Fibroblast of lung (primary cell): ENCODE measurements at places on chromosomes 11 and 22. TPM values are rescaled to one million over a fixed set of nuclear protein-coding genes. Genes with fewer than 3 reads are reported as not detected.

GRCh38 chr11:111067994-111068393 lies 177.5 kb upstream of the POU2AF2 start:
- no peaks in the 10 kb centered on the region for H3K36me3 ChIP-seq
- DNase-seq: no peak
- no peak overlapping the region for H3K4me3 ChIP-seq

- H3K4me3 ChIP-seq: no peak overlapping the region
- no peak overlapping the region for H3K27ac ChIP-seq
- no peak for DNase-seq
Measured at GRCh38 chr11:335779-336658, 15.4 kb upstream of the IFITM3 start.

Gene TENM4
- 48.3 and 48.4 TPM in 2 replicates for total RNA-seq

- H3K4me1 ChIP-seq: no peaks in the 10 kb centered on the region
- H3K27me3 ChIP-seq: no peaks in the 10 kb centered on the region
- no peaks in the 10 kb centered on the region for H3K36me3 ChIP-seq
- no peak for DNase-seq
- no peak overlapping the region for H3K27ac ChIP-seq
Measured at GRCh38 chr11:134745456-134745855, 333.4 kb upstream of the B3GAT1 start.

- H3K27ac ChIP-seq: no peak overlapping the region
- H3K27me3 ChIP-seq: peaks cover 43% of the 10 kb centered on the region
- H3K4me3 ChIP-seq: no peak overlapping the region
- H3K36me3 ChIP-seq: no peaks in the 10 kb centered on the region
- DNase-seq: no peak
Measured at GRCh38 chr11:13966013-13966412, 3.5 kb downstream of the SPON1 start.

Gene CD6
- total RNA-seq: not detected in 2 replicates

GRCh38 chr22:45154383-45154782 lies 9.3 kb upstream of the NUP50 start:
- H3K27ac ChIP-seq: no peak overlapping the region
- peaks cover 6% of the 10 kb centered on the region for H3K4me1 ChIP-seq
- H3K27me3 ChIP-seq: no peaks in the 10 kb centered on the region
- peak; percentile 11 for DNase-seq
- H3K36me3 ChIP-seq: peaks cover 3% of the 10 kb centered on the region

GRCh38 chr11:122440811-122441665 lies 214.5 kb upstream of the UBASH3B start:
- peaks cover 22% of the 10 kb centered on the region for H3K27me3 ChIP-seq
- no peak overlapping the region for H3K27ac ChIP-seq
- no peaks in the 10 kb centered on the region for H3K36me3 ChIP-seq
- peak overlapping the region; percentile 74 for H3K4me3 ChIP-seq

Gene PKDREJ
- under 0.01 TPM in 2 replicates for total RNA-seq

- no peaks in the 10 kb centered on the region for H3K27me3 ChIP-seq
- H3K27ac ChIP-seq: no peak overlapping the region
- no peak for DNase-seq
- H3K4me1 ChIP-seq: peaks cover 5% of the 10 kb centered on the region
- no peak overlapping the region for H3K4me3 ChIP-seq
- no peaks in the 10 kb centered on the region for H3K36me3 ChIP-seq
Measured at GRCh38 chr22:19843107-19843856, 11.4 kb downstream of the GNB1L start.

- no peaks in the 10 kb centered on the region for H3K4me1 ChIP-seq
- no peak overlapping the region for H3K27ac ChIP-seq
- no peak for DNase-seq
- peaks cover 9% of the 10 kb centered on the region for H3K36me3 ChIP-seq
Measured at GRCh38 chr11:3356858-3357257, 22.1 kb downstream of the ZNF195 start.

Gene IGSF22
- total RNA-seq: under 0.01 TPM in 2 replicates

DNA sequence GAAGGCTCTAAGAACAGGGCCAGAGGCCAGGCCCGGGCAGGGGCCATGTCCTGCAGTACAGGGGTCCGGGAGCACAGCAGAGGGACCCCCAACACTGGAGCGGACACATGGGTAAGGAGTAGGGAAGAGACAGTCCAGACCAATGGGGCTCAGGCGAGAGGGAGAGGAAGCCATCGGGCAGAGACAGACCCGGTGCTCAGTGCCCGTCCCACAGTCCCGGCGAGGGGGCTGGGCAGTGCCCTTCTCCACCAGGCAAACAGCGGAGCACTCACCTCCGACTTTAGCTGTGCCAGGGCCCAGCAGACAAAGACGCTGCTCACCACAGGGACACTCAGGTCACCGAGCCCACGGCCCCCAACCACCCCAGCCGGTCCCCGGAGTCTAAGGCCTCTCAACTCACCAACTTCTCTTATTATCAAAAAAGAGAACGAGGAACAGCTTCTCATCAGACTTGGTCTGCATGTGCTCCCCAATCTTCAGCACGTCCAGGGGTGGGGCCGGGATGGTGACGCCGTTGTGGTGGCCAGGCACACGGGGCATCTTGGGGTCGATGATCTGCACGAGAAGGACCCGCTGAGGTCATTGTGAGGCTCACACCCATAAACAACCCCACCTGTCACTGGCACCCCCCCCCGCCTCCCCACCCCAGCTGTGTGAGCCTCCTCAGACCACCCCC lies 52.3 kb downstream of the BRD1 start:
- peaks cover 25% of the 10 kb centered on the region for H3K36me3 ChIP-seq
- no peaks in the 10 kb centered on the region for H3K4me1 ChIP-seq
- no peak overlapping the region for H3K27ac ChIP-seq
- H3K27me3 ChIP-seq: no peaks in the 10 kb centered on the region

- peak; percentile 85 for DNase-seq
- H3K4me3 ChIP-seq: peak within 1 kb of the TSS; percentile 86
- H3K27ac ChIP-seq: peak within 1 kb of the TSS; percentile 94
- peaks cover 15% of the 10 kb centered on the region for H3K4me1 ChIP-seq
Measured at GRCh38 chr11:117098269-117099232, at the start of gene SIK3. Gene SIK3, minus strand, starts transcription at chr11:117098428. Its CDS starts 13 bp downstream, at chr11:117098415.

- H3K27ac ChIP-seq: peak overlapping the region; percentile 16
- DNase-seq: no peak
- peaks cover 46% of the 10 kb centered on the region for H3K4me1 ChIP-seq
- no peaks in the 10 kb centered on the region for H3K27me3 ChIP-seq
- H3K4me3 ChIP-seq: no peak overlapping the region
Measured at GRCh38 chr11:128479144-128479543, 108.2 kb downstream of the ETS1 start.

GRCh38 chr11:32006799-32007388 lies 84.0 kb upstream of the RCN1 start:
- peak; percentile 40 for DNase-seq
- no peaks in the 10 kb centered on the region for H3K4me1 ChIP-seq
- peaks cover 11% of the 10 kb centered on the region for H3K27me3 ChIP-seq
- no peak overlapping the region for H3K4me3 ChIP-seq

GRCh38 chr11:119339589-119340334 lies 921 bp downstream of the C1QTNF5 start:
- H3K27ac ChIP-seq: peak overlapping the region; percentile 53
- H3K36me3 ChIP-seq: peaks cover 4% of the 10 kb centered on the region
- peak; percentile 56 for DNase-seq
- peaks cover 2% of the 10 kb centered on the region for H3K27me3 ChIP-seq

DNA sequence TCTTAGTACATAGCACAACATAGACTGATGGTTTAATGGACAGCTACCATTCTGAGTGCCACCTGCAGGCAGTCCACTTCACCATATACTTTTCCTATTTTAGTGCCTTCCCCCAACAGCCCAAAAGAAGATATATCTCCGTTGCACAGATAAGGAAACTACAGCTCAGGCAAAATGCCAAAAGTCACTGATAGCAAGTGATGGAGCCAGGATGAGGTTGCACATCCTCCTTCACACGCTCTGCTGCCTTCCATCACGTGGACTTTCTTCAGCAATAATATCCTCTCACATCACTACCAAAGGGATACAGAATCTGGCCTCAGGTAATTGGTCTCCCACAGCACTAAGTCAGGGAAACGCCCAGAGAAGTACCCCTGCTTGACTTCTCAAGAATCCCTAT lies 7.5 kb downstream of the TCF20 start:
- no peaks in the 10 kb centered on the region for H3K27me3 ChIP-seq
- no peak overlapping the region for H3K4me3 ChIP-seq
- H3K27ac ChIP-seq: no peak overlapping the region

- no peak overlapping the region for H3K27ac ChIP-seq
- no peaks in the 10 kb centered on the region for H3K36me3 ChIP-seq
- H3K27me3 ChIP-seq: no peaks in the 10 kb centered on the region
- no peak overlapping the region for H3K4me3 ChIP-seq
- no peaks in the 10 kb centered on the region for H3K4me1 ChIP-seq
Measured at GRCh38 chr11:95486979-95487378, 256.0 kb upstream of the SESN3 start.
